ENCODE measurements at places on chromosomes 1 and 21.

- DNase-seq = peak; percentile 56
These were observed 98.0 kb downstream of the WDR4 start for GRCh38 chr21:42781150-42781970.

GRCh38 chr1:15727021-15727420, 9.0 kb upstream of the SLC25A34 start:
- DNase-seq = no peak

DNA sequence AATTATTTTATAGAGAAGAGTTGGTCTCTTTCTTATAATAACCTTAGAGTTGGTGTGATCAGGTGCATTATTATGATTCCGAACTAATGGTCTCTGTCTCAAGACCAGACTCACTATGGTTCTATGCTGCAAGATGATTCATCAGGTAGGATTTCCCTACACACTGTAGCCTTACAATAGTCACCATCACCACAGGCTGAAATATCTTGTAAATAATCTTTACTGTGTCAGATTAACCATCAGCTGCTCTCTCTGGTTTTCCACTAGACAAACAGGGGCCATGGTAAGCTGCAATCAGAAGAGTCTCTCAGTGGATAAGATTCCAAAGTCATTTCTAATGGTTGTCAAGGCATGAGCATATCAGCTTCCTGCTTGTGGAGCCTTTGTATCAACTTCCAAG, 4.4 kb upstream of the GBP4 start:
- no peak for DNase-seq

DNA sequence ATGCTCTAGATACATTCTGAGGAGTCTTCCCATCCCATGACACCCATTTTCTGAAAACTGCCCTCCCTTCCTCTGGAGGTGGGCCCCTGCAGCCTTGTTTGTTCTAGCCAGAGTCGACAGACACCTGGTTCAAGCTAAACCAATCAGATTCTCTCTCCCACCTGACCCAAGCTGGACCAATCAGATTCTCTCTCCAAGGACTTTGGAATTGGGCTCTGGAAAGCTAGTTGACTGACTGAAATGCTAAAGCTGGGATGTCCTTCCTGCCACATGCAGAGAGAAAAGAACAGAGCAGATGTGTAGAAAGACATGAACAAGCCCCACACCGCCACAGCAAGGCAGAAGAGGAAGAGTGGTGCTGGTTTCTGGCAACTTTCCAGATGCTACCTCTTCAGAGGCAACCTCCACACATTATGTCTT, 24.6 kb downstream of the ASAP3 start:
- DNase-seq = no peak

GRCh38 chr1:202860744-202861419, 28.1 kb downstream of the RABIF start:
- peak; percentile 75 for DNase-seq

DNA sequence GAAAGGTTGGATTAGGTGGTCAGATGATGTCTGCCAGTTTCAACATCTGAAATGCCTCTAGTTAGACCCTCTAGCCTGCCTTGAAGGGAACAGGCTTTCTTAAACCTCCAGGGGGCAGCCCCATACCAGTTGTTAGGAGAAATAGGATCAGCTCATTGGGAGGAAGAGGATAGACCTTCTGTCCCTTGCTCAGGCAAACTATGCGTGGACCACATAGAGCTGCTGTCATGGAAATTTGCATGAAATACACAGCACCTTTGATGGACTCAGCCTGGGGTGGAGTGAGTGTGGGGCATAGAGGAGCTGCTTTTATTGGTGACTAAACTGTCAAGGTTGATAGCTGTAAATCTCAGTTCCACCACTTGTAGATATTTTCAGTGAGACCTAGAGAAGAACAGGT, 38.4 kb upstream of the SPAG17 start:
- DNase-seq = peak; percentile 5

GRCh38 chr1:107824946-107825345, 140.0 kb downstream of the VAV3 start:
- no peak for DNase-seq

- no peak for DNase-seq
These were observed 59.5 kb downstream of the RHOU start for GRCh38 chr1:228794810-228795209.

Data from COR-L47 (cell line).